ENCODE measurements at places on chromosomes 13 and 19.

DNA sequence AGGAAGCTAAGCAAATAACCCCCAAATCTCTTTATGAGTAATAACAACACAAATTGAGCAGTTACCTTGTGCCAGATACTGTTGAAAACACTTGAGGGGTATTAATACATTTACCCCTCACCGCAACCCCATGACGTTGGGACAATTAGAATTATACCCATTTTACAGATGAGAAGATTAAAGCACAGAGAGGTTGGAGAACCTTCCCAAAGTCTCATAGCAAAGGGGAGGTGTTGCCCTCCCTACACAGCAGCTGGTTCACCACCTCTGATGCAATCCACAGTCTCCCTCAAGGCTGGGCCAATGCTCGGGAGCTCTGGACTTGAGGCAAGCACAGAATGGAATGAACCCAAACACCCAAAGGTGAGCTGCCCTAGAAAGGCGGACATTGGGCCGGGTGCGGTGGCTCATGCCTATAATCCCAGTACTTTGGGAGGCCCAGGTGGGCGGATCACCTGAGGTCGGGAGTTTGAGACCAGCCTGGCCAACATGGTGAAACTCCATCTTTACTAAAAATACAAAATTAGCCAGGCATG, 3.9 kb upstream of the CCNE1 start:
- no peak for DNase-seq

DNA sequence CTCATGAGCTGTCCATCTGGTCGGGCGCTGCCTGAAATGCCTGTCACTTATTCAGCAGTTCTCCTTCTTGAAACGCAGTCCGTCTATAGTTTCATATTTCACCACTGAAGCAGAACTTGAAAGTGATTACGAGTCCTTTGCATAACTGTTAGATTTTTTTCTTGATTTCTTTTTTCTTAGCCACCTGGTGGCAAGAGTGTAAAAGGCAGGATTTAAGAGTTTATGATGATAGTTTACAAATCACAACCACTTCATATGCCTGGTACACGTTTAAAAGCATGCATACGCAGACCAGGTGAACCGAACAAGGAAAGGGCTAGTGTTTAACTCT, 45.8 kb downstream of the GGACT start:
- DNase-seq, result peak; percentile 47

- peak; percentile 78 for DNase-seq
These were observed 927 bp downstream of the COL4A2 start for GRCh38 chr13:110307767-110308655.

DNA sequence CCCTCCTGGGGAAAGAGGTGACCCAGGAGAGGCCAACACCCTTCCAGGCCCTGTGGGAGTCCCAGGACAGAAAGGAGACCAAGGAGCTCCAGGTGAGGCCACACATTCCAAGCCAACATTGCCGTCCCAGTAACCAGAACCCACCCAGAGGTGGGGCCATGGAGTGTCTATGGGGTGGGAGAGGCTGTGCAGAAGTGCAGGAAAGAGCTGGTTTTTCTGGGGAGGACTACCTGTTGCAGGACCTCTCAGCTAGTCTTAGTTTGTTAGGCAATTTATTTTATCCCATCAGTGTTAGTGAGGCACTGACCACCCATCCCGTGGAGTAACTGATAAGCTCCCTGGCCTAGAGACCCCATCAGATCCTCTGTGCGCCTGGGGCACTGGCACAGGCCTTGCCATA, 66.1 kb downstream of the RAB20 start:
- DNase-seq, result no peak

DNA sequence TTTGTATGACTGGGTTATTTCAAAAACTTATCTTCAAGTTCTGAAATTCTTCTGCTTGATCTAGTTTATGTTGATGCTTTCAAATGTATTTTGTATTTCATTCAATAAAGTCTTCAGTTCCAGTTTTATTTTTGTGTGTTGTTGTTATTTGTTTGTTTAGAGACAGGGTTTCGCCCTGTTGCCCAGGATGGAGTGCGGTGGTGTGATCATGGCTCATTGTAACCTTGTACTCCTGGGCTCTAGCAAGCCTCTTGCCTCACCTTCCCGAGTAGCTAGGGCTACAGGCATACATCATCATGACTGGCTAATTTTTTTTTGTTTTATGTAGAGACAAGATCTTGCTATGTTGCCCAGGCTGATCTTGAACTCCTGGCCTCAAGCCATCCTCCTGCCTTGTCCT, 40.3 kb upstream of the ARHGEF7 start:
- peak; percentile 19 for DNase-seq

DNA sequence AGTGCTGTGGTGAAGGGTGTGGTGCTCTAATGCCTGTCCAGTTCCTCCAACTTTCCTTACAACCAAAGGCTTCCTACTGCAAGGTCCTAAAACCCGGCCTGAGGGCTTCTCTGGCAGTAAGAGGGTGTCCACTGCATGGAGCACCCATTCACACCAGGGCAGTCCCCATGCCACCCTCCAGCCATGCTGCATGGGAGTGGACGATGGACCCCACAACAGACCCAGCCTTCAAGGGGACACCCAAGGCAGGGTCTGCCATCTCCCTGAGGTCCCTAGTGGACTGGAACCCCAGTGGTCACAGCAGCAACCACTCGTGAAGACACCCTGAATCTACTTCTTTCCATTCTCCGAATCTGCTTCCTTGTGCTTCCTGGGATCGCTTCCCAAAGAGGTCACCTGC, 117.6 kb upstream of the SOX1 start:
- no peak for DNase-seq

DNA sequence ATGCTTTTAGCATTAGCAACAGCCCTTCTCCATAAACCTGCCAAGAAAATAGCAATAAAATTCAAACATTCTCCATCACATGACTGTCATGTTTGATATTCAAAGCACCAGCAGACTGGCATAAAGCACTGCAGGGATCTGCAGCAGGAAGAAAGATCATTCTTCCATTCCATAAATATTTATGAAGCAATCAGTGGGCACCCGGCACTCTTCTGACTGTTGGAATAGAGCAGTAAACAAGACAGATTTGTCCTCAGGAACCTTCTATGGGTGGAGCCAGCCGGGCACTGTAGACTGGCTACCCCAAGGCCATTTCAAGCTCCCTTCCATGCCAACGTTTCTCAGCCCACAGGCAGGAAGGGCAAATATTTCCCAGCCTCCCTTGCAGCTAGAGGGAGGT, 25.5 kb downstream of the PLA2G4C start:
- DNase-seq, result peak; percentile 44

DNA sequence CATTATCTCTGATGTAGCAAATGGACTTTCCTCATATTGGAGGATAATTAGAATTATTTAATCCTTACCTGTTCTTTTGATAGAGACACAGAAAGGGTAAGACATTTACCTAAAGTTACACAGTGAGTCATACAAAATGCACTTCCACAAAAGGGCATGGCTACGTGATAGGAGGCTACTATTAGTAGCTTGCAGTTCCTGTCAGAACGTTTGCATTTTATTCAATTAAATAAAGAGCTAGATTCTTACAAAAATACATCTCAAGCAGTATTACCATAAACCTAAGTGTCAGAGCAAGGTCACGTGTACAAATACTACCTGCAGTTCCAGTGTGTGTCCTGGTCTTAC, 120.6 kb downstream of the ESD start:
- no peak for DNase-seq

DNA sequence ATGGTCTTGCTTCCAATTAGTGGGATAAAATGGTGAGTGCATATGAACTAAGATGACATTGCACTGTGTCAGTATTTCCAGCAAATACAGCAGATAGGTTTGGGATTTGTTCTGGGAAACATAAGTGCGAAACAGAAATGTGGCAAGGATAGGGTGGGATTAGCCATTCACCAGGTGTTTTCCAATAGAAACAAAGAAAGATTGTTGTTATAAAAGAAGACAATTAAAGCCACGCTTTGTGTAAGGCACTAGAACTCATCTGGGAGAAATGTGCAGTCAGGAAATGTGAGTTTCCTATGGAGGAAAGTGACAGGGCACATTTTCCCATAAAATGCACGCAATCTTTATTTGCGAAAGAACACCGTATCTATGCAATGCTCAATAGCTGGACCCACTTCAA, 1547.8 kb downstream of the EFNB2 start:
- no peak for DNase-seq

- DNase-seq, result no peak
These were observed 176.3 kb downstream of the GPC5 start for GRCh38 chr13:91574766-91575165.

GRCh38 chr13:75771818-75772217, 135.7 kb downstream of the LMO7 start:
- DNase-seq, result peak; percentile 85

- DNase-seq, result no peak
These were observed 130.1 kb downstream of the ZDHHC20 start for GRCh38 chr13:21328836-21329477.

DNA sequence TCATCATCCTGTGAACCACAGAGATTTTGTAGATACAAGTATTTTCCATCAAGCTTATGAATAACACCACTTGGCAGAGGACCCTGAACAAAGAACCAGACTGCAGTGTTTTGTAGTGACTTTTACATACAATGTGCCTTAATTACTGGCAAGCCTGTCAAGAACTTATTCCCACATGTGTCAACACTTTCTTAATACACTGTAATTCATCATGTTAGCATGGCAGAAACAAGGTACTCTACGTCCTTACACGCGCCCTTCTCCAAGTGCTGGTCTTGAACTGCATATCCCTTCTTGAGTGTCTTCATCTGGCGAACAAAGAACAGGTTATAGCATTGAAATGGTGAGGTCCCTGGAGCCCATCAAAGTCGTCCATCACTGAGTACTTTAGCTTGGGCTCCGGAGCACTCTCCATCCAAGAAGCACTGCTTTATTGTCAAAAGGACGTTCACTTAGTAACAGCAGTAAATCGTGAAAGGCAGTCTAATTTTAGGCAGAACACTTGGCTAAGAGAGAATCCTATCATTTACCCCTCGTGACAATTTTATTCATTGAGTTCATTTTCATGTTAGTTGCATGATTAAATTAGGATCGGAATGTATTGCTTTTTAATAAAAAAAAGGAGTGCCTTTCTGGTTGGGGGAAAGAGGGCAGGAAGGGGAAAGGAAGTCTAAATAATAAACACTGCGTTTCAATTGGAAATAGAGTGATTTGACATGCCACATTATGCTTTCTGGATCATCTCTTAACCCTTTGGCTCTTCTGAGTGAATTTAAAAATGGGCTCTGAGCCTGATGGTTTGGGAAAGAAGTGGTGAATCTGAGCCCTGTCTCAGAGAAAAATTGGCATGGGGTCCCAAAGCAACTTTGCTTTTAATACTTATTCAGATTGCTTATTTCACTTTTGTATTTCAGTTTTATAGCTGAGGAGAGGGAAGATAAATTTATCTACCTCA, 376.1 kb downstream of the DLEU7 start:
- no peak for DNase-seq

DNA sequence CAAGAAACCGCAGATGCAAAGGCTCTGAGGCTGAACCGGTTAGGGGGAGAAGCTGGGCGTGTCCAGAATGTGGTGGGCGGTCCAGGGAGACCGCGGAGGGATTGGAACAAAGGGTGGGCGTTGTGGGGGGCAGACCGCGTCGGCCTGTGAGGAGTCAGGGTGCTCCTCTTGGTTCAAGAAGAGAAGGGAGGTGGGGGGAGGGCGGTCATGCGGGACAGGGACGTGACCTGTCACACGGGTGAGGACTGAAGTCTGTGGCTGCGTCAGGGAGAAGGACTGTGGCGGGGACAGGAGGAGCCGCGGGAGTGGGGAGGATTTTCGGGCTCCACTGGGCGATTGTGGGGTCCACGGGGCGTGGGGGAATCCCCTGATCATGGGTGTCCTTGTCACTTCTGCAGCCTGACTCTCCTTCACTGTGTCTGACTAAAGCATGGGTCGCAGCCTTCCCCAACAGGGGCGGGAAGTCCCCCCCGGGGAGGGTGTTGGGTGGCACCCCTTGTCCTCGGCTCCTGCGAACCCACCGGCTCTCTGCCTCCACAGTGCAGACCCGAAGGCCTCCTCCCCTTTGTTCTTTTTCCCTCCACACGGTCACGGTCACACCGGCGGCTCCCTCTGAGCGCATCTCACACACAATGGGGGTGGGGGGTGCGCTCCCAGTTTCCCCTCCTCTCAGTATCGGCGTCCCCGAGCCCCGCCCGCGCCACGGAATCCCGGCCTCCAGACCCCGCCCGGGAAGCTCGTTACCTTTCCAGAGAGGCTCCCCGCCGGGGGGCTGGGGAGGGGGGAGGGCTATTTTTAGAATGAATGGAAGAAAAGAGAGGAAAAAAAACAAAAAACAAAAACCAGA, 16.4 kb upstream of the KCNN1 start:
- DNase-seq, result no peak

- DNase-seq, result no peak
These were observed 4.1 kb downstream of the ISYNA1 start for GRCh38 chr19:18433735-18434398.

DNA sequence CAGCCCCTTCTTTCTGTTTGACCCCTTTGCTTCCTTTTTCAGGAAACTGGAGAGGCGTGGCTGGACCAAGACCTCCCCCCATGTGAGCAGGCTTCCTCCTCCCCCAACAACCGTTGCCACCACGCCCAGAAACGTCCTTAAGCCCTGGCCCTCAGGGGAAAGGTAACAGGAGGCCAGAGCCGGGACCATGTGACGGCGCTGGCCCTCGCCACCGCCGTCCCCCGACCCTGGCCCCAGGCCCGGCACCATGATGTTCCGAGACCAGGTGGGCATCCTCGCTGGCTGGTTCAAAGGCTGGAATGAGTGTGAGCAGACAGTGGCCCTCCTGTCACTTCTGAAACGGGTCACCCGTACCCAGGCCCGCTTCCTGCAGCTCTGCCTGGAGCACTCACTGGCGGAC, 14.4 kb downstream of the SAMD4B start:
- no peak for DNase-seq

- peak; percentile 79 for DNase-seq
These were observed 53.0 kb upstream of the ZNF254 start for GRCh38 chr19:24033963-24034342.

- DNase-seq, result no peak
These were observed 220.4 kb upstream of the SOX1 start for GRCh38 chr13:111846391-111847159.

GRCh38 chr19:58284199-58284598, 5.4 kb downstream of the ZNF8 start:
- DNase-seq, result no peak

- DNase-seq, result peak; percentile 38
These were observed 7.7 kb upstream of the CDADC1 start for GRCh38 chr13:49240017-49240416.

- DNase-seq, result no peak
These were observed 85.6 kb upstream of the KLF5 start for GRCh38 chr13:72973234-72973633.

GRCh38 chr19:8938576-8938975, 71.6 kb downstream of the MUC16 start:
- no peak for DNase-seq

GRCh38 chr13:49938314-49938713, 2.2 kb upstream of the SPRYD7 start:
- no peak for DNase-seq

- no peak for DNase-seq
These were observed 22.4 kb downstream of the ENOX1 start for GRCh38 chr13:43764349-43764748.

- no peak for DNase-seq
These were observed 8.6 kb downstream of the PRKCSH start for GRCh38 chr19:11444059-11444458.
